ENCODE measurements at places on chromosomes 3 and 15.

DNA sequence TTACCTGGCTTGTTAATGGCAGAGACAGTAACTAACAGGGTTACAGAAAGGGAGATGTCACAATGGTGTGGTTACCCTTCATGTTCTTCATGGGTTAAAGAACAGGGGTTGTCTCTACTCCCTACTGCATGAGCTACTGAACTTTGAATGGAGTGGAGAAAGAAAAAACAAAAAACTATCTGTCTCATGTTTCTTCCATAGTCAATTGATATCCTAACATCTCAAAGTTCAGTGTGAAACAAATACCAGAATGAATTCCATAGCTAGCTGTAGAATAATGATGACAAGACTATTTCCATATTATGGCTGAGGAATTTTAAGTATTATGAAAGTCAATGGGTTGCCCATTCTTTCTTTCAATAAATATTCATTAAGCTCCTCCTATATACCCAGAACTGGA lies 161.3 kb upstream of the LPP start:
- DNase-seq, result no peak

GRCh38 chr15:50549326-50549725 lies 2.9 kb upstream of the USP50 start:
- no peak for DNase-seq

- no peak for DNase-seq
Measured at GRCh38 chr15:91710080-91710698, 143.3 kb upstream of the SLCO3A1 start.

GRCh38 chr3:48219543-48219942 lies 3.8 kb upstream of the CAMP start:
- no peak for DNase-seq

GRCh38 chr3:128084675-128085021 lies 32.4 kb downstream of the SEC61A1 start:
- DNase-seq, result no peak

DNA sequence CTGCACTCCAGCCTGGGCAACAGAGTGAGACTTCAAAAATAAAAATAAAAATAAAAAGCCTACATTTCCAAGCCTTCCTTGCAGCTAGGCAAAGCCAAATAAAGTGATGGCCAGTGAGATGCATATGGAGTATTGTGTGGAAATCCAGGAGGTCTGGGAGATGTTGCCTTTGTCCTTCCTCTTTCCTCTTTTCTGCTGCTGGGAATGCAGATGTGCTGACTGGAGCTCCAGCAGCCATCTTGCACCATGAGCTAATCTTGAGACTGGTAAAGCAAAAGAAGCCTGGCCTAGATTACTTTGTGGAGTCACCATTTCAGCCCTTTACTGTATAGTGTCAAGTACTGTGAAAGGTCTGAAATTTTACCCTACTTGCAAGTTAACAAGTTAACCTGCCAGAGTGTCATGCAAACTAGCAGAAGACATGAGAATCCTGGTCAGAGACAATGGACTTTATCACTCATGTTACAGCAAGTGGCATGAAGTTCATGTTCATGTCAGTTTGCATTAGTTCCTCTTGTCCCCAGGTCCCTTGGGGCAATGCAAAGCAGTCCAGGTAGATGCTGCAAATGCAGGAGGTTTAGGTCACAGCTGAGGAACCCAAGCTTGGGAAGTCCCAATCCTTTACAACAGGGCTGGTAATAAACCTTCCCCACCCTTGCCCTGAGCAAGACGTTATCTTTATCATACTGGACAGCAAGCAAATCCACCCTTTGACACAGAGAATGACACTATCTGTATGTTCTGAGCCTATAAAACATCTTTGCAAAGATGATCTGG lies 103.1 kb downstream of the TLE3 start:
- no peak for DNase-seq

DNA sequence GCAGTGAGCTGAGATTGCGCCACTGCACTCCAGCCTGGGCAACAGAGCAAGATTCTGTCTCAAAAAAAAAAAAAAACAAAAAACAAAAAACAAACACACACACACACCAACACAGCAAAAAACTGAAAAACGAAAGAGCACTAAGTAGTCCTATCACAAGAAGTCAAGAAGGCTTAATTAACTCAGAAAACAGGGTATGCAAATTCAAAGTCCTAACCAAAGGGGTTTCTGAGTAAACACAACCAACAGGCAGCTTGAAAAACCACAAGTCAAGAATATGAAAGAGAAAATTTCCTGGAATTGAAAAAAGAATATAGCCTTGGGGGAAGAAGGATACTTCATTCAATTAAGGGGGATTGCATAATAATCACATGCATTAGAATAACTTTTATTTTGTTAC lies 37.7 kb upstream of the PARP14 start:
- DNase-seq, result no peak

DNA sequence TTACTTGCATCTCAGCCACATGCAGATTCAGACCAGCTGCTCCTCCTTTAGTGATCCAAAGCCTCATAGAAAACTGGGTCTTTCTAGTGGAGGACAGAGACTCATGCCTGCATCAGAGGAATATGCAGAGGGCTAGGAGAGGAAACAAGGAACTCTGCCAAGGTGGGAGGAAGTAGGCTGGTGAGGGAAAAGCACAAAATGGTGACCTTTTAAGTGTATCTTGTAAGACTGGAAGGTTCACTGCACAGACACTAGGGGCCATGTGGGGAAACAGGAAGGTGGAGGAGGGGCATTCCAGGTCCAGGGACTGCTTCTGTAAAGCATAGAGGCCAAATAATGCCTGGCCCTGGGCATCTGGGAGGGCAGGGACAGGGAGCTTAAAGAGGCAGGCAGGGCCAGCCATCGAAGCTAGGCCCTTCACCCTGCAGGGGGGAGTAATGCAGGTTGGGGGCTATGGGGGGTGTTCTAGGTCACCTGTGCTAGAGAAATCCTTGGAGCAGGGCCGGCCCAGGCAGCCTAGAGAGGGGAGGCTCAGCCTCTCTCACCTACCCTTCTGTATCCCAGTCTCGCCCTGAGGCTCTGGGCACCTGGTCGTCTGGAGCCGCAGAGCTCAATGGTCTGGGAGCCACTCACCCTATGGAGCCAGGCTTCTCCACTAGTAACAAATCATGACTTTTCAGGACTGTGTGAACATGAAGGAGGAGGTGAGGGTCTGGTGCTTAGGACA lies 117.7 kb downstream of the DNAJB8 start:
- DNase-seq, result no peak

DNA sequence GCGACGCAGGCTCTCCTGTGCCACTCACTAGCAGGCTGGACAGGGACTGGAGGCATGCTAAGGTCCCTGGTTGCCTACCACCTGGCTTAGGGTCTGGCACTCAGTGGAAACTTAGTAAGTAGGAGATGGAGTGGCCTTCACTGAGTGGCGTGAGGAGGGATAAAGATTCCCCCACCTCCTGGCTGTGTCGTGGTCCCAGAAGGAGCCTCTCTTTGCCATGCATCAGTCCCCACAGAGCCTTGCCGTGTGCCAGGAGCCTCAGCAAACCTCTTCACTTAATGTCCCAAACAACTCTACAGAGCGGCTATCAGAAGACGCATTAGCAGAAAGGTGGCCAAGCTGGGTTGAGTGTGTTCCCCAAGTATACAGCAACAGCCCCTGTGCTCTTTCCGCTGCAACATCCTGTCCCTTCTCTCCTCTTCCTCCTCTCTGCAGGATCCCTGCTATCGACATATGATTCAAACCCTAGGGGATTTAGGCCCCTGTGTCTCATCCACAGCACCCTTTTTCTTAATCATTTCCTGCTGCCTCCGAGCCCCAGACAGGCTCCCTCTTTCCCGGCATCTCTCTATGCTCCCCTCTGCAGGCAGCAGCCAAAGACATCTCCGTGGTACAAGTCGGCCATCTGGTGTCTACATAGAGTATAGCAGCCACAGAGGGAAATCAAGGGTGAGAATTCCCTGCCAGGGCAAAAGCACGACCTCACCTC lies 66.7 kb downstream of the SLC6A1 start:
- peak; percentile 43 for DNase-seq

DNA sequence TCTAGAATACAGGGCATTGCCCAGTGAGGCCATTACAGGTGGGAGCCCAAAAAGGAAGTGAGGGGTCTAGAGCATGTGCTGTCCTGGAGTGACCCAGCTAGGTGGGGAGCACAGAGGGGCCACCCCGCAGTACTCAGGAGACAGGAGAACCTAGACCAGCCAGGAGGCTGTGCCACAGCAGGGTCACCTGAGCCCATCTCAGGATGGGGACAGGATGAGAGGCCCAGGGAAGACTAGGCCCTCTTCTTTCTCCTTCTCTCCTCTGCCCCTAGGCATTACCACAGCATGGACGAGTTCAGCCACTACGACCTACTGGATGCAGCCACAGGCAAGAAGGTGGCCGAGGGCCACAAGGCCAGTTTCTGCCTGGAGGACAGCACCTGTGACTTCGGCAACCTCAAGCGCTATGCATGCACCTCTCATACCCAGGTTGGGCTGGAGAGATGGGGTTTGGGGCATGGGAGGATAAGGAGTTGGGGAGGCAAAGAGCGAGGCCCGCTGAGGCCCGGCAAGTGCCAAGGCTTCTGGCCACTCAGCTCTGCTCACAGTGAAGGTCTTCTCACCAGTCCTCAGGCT lies 20.6 kb downstream of the LOXL1 start:
- DNase-seq, result no peak

- no peak for DNase-seq
Measured at GRCh38 chr3:114597871-114598270, 304.0 kb downstream of the TIGIT start.

DNA sequence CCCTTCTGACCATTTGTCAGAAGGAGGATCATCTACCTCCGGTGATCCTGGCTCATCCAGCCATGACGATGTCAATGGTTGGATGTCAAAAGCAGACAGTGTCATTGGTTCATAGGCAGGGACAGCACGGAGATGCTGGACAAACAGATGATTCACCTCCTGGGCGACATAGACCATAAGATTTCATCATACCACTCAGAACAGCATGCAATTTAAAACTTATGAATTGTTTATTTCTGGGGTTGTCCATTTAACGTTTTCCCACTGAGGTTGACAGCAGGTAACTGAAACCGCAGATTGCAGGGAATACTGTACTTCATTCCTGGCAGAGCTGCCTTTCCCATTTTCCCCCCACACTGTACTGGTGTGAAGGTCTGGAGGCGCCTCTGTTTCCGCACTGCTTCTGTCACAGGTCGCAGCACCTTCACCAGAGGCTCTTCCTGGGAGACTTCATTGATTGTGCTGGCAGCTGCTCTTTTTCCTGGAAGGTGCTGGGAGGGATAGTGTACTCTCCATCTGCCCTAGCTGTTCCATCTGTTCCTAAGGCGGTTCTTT lies 32.5 kb upstream of the TMOD3 start:
- DNase-seq, result no peak

GRCh38 chr3:48524970-48525369 lies 21.0 kb upstream of the SHISA5 start:
- DNase-seq, result no peak
